ENCODE measurements at places on chromosomes 5 and 9.

DNA sequence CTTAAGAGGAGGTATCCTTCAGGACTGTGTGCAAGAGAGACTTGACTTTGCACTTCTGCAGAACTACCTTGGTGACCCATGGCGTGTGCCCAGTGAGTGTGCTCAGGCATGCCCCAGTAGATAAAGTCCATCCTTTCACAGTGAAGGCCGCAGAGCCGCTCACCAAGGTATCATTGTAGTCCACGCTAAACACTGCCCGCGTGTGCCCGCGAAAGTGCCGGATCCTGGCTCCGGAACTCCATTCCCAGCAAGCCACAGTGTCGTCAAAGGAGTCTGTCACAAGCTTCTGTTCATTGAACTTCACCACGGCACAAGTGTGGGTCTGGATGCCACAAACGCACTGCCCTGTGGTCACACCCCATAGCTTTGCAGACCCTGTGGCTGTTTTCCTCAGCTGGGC is 3.3 kb upstream of the GRM6 start:
- no peak for DNase-seq

GRCh38 chr9:131204285-131204684 is 72.0 kb downstream of the FAM78A start:
- no peak for DNase-seq

DNA sequence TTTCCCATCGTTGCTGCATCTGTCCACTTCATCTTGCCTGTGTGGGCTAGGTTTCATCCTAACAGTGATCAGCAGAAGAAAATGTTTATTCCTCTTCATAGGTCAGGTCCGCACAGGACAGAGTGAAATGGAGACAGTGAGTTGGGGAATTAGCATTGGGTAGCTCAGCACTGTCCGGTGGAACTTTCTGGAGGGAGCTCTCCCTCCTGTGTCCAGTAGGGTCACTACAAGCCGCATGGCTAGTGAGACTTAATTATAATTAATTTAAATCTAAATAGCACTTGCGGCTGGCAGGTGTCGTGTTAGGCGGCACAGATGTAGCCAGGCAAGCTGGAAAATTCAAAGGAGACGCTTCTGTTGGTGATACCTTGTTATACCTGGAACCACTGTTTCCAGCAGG is 48.4 kb downstream of the CFAP77 start:
- DNase-seq: no peak

DNA sequence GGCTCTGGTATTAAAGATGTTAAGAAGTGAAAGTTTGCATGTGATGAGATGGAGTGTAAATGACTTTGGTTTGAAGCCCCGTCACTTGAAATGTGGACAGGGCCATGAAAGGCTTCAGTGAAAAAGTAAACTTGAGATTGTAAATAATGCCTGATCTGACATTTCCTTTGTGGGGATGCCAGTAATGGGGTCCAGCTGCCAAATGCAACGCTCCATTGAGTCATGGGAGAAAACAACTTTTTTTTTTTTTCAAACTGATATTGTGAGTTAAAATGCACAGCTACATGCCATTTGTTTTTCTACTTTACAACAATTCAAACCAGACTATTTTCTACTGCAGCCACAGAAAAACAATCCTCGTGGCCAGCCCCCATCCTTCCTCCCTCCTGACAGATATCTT is 327.0 kb upstream of the TNC start:
- no peak for DNase-seq

GRCh38 chr5:142097681-142098080 is 10.9 kb upstream of the NDFIP1 start:
- DNase-seq: no peak

GRCh38 chr9:98087420-98088354 is 31.2 kb downstream of the NANS start:
- no peak for DNase-seq

- no peak for DNase-seq
Measured at GRCh38 chr9:131148276-131148675, 22.9 kb downstream of the NUP214 start.

GRCh38 chr5:72531496-72532190 is 24.4 kb upstream of the ZNF366 start:
- no peak for DNase-seq

DNA sequence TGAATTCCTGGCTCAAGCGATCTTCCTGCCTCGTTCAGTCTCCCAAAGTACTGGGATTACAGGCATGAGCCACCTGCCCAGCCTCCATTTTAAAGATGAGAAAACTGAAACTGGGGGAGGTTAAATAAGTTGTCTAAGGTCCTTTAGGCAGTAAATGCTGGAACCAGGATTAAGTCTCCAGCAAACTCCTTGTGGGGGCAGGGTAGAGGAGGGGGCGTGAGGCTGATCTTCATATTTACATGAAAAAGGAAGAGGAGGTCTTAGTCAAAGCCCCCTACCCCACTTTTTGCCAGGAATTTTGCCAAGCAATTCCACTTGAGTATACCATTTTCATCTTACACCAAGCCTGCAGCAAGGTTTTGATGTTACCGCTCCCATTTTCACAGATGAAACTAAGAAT is 76.6 kb upstream of the NR4A3 start:
- DNase-seq: no peak

GRCh38 chr5:141680751-141681201 is 1.3 kb downstream of the ARAP3 start:
- no peak for DNase-seq

All from pancreas (tissue), 10 donors.